ENCODE measurements at places on chromosomes 5 and 9.

- no peak for DNase-seq
These were observed 20.0 kb downstream of the APC start for GRCh38 chr5:112757468-112758208.

DNA sequence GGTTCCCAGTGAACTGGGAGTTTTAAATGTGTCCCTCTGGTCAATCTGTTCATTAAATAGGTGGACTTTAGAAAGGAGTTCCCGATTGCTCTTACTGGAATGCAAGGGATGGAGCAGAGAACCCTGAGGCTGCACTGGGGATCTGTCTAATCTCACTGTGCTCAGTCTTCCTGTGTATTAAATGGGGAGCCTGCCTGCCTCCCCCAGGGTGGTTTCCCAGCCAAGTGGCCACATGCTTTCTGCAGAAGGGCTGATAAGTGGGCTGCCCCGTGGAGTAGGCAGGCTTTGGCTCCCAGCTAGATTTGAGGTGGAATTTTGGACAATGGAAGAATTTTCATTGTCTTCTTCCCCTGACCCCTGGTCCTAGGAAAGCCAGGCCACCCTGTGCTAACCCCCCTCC lies 14.0 kb upstream of the PHYHD1 start:
- no peak for DNase-seq

DNA sequence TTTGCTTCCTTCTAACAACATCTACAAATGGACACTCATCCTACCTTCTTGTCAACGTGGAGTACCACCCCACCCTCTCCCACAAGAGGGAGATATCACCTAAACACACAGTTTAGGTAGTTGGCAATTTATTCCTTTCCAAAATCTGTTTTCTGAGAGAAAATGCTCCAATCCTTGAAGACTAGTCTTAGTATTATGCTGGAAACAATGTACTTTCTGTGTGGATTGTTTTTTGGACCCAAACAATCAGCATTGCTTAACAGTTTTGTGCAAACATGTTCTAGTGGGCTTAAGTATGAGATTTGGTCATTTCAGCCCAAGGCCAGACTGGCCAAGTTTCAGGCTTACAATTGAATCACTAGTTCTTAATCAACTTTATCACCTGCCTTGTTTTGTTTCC lies 359.1 kb downstream of the ARHGEF28 start:
- DNase-seq: no peak

DNA sequence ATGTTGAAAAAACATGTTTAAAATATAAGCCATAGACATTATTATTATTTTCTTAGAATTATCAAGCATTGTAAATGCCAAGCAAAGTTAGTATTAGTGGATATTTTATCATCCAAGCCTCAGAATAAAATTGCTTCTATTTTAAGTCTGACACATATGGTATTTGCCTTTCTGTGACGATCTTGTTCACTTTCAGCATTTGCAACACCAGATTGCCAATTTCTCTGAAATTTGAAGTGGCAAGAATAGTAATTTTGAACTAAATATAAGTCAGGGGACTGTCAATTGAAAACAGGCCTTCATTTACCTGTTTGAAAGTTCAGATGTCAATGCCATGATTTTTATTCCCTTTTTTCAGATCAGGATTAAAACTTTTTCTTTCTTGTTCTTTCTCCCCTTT lies 1233.6 kb upstream of the CDH18 start:
- DNase-seq: no peak

GRCh38 chr5:107523029-107523680 lies 147.6 kb downstream of the EFNA5 start:
- no peak for DNase-seq

DNA sequence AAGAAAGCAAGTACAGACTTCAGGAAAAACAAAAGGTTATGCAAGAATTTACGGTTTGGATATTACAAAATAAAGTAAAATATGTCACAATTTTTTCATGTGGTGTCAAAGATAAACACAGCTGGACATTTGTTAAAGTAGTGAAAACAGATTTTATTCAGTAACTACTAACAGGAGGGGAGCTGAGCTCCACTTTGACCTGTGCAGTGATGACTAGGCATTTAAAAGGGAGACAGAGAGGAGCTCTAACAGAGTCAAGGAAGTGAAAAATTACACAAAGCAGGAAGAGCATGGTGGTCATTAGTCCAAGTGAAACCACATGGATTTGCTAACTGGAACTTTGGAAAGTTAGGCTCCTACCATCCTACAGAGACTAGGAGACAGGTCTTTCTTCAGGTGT lies 263.6 kb upstream of the PCSK5 start:
- no peak for DNase-seq

- no peak for DNase-seq
These were observed 52.9 kb upstream of the PTPDC1 start for GRCh38 chr9:94031380-94031779.

GRCh38 chr9:36436909-36437308 lies 36.8 kb upstream of the RNF38 start:
- no peak for DNase-seq

DNA sequence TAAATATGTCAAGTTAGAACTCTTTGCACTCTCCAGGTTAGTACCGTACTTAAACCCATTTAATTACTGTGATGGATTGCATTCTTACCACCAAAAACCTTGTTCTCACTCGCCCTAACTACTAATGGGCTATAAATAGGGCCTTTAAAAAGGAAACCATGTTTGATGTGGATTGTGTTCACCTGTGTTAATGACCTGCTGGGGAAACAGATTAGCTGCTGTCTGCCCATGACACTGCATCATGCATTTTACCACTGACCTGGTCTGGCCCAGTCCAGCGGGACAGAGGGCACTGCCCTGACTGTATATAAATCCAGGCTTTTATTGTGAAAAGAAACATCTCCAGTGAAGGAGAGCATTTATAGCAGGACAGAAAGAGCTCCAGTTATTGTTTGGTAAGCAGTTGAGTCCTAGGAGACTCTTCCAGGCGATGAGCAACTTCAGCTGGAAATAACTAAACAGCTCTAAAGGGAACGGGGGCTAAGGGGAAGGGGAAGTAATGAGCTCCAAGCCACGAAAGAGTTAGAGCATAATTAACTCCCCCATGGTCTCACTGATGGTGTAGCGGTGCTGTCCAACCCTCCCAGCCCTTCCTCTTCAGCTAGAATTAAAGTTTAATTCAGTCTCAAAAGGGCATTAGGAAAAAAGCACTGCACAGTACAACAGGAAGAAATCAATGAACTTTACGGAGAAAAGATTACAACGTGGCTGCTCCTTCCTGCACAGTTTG lies 303.1 kb downstream of the ENC1 start:
- no peak for DNase-seq

DNA sequence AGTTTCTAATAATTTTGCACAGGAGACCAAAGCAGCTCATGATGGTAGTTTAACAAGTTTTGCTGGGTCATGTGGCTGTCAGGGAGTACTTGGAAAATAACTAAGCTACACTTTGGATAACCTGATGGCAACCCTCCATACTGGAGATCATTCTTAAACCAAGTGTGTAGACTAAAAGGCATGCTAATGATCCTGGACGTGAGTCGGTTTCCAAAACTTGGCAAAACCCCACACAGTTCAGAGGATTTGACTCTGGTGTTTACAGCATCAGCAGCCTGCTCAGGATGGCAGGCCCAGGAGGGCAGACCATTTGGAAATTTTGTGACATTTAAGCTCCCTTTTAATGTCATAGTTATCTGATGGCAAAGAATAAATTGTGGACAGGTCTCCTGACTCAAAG lies 196.5 kb upstream of the EFNA5 start:
- no peak for DNase-seq

GRCh38 chr5:54990841-54991258 lies 5.5 kb upstream of the ESM1 start:
- DNase-seq: no peak

DNA sequence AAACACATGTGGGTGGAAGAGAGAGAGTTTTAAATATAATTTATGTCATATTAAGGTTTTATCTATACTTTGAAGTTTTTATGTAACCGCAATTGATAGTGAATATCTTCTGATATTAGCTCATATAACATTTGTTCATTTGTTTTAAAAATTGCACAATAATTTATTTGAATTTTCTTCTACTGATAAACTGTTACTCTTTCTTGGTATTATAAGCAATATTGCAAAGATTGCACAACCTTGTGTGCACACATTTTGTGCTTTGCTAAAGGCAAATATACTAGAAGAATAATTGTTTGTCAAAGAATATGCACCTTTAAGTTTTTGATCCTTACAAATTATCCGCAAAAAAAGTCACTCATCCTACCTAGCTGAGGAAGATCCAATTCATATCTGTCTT lies 275.7 kb downstream of the TLR4 start:
- DNase-seq: no peak
